ENCODE measurements at places on chromosomes 6 and 20. TPM values are rescaled to one million over a fixed set of nuclear protein-coding genes. Genes with fewer than 3 reads are reported as not detected.

Gene RFX6
- not detected for total RNA-seq

Gene HLA-DPB1
- total RNA-seq = 4.7 TPM

Gene HCRTR2
- total RNA-seq = not detected

Gene PRKN
- 7.0 TPM for total RNA-seq

Gene CDKAL1
- 24.8 TPM for total RNA-seq

Gene ZNF391
- total RNA-seq = 8.3 TPM

Gene C4A
- total RNA-seq = 9.3 TPM

Gene CCN6
- not detected for total RNA-seq

Gene SCRT2
- 28.0 TPM for total RNA-seq

GRCh38 chr20:16674243-16674642 is 55.6 kb upstream of the SNRPB2 start:
- H3K36me3 ChIP-seq = peaks cover 3% of the 10 kb centered on the region
- no peaks in the 10 kb centered on the region for H3K27me3 ChIP-seq
- no peak overlapping the region for H3K27ac ChIP-seq
- no peak for DNase-seq
- no peak overlapping the region for H3K4me3 ChIP-seq
- H3K4me1 ChIP-seq = peaks cover 7% of the 10 kb centered on the region

DNA sequence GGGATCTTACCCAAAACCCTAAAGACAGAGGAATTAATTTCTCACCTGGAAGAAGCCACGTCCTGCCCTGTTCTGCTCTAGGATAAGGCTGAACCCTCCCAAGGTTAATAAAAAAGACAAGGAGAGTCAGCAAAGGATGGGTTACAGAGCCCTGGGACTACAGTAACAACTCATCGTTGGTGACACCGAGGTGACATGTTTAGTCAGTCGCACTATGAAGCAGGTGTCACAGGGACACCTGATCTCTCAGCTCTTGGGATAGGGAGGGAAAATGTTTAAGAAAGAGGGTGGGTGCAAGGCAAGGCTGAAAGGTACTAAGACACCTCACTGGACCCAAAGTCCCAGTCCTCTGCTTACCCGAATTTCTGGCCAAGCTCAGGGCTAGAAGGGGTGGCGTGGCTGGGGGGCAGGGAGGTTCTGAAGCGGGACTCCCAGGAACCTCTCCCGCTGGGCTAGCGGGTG is 562 bp downstream of the MOCS1 start:
- peaks cover 2% of the 10 kb centered on the region for H3K27me3 ChIP-seq
- no peaks in the 10 kb centered on the region for H3K36me3 ChIP-seq
- H3K27ac ChIP-seq = no peak overlapping the region
- H3K4me1 ChIP-seq = peaks cover 7% of the 10 kb centered on the region
- peak overlapping the region; percentile 92 for H3K4me3 ChIP-seq

DNA sequence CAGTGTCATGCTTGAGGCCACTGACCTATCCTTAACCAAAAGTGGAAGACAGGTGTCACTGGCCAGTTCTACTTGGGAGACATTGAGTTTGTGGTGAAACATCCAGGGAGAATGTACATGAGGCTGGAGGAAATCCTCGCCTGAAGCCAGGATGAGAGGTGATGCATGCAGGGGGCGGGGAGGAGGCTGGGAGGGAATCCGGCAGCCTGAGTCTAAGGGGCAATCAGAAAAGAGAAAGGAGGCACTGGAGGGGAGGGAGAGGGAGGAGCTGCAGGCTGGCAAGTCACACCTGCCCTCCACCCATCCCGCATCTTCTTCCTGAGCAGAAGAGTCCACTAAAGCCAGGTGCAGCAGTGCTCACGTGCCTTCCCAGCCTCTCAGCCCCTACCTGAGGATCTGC is 14.9 kb upstream of the DDO start:
- no peak for DNase-seq
- H3K27ac ChIP-seq = no peak overlapping the region
- no peak overlapping the region for H3K4me3 ChIP-seq
- H3K4me1 ChIP-seq = no peaks in the 10 kb centered on the region
- H3K27me3 ChIP-seq = no peaks in the 10 kb centered on the region

- H3K4me1 ChIP-seq = peaks cover 14% of the 10 kb centered on the region
- peak overlapping the region; percentile 91 for H3K4me3 ChIP-seq
- H3K36me3 ChIP-seq = no peaks in the 10 kb centered on the region
- peak overlapping the region; percentile 28 for H3K27ac ChIP-seq
- peaks cover 6% of the 10 kb centered on the region for H3K27me3 ChIP-seq
Measured at GRCh38 chr6:17986656-17987446, 584 bp downstream of the KIF13A start.

GRCh38 chr6:7532232-7532631 is 9.2 kb upstream of the DSP start:
- no peaks in the 10 kb centered on the region for H3K27me3 ChIP-seq
- H3K27ac ChIP-seq = no peak overlapping the region
- H3K4me3 ChIP-seq = no peak overlapping the region

DNA sequence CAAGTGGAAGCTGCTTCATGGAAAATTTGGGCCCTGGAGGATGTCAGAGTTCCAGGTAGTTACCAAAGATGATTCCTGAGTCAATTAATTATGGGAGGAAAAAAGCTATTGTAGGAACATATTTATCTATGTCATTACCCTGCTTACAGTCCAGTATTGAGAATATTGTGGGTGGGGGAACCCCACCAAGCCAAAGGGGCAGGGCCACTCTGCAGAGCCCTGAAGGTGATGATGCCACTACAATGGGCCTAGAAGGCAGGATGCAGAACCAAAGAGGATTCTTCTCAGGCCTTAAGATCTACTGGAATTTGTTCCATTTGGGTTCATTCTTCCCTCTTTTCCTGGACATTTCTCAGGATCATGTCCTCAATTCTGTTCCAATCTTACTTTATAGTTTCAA is 375.2 kb upstream of the MARCKS start:
- H3K4me3 ChIP-seq = no peak overlapping the region
- H3K27ac ChIP-seq = no peak overlapping the region
- H3K4me1 ChIP-seq = no peaks in the 10 kb centered on the region

GRCh38 chr6:54335871-54336270 is 27.6 kb downstream of the TINAG start:
- no peaks in the 10 kb centered on the region for H3K4me1 ChIP-seq
- no peaks in the 10 kb centered on the region for H3K27me3 ChIP-seq
- no peak overlapping the region for H3K27ac ChIP-seq
- H3K36me3 ChIP-seq = no peaks in the 10 kb centered on the region

- H3K27ac ChIP-seq = peak overlapping the region; percentile 24
- H3K4me3 ChIP-seq = no peak overlapping the region
- H3K36me3 ChIP-seq = peaks cover 8% of the 10 kb centered on the region
- DNase-seq = no peak
Measured at GRCh38 chr6:161066511-161066910, 74.9 kb downstream of the MAP3K4 start.

- H3K4me3 ChIP-seq = no peak overlapping the region
- H3K4me1 ChIP-seq = peaks cover 18% of the 10 kb centered on the region
- no peaks in the 10 kb centered on the region for H3K27me3 ChIP-seq
- no peaks in the 10 kb centered on the region for H3K36me3 ChIP-seq
- no peak for DNase-seq
Measured at GRCh38 chr20:49052334-49052733, 6.2 kb downstream of the CSE1L start.

- no peak overlapping the region for H3K4me3 ChIP-seq
- peaks cover 11% of the 10 kb centered on the region for H3K36me3 ChIP-seq
- peaks cover 3% of the 10 kb centered on the region for H3K27me3 ChIP-seq
- no peak for DNase-seq
- H3K4me1 ChIP-seq = peaks cover 3% of the 10 kb centered on the region
- H3K27ac ChIP-seq = no peak overlapping the region
Measured at GRCh38 chr6:88238065-88238464, 71.9 kb upstream of the CNR1 start.

GRCh38 chr20:53493311-53493857 is 100.3 kb downstream of the ZNF217 start:
- H3K36me3 ChIP-seq = peaks cover 15% of the 10 kb centered on the region
- no peak overlapping the region for H3K27ac ChIP-seq
- H3K4me3 ChIP-seq = no peak overlapping the region
- peaks cover 4% of the 10 kb centered on the region for H3K27me3 ChIP-seq
- H3K4me1 ChIP-seq = peaks cover 9% of the 10 kb centered on the region
